ENCODE measurements at places on chromosomes 4 and X.

DNA sequence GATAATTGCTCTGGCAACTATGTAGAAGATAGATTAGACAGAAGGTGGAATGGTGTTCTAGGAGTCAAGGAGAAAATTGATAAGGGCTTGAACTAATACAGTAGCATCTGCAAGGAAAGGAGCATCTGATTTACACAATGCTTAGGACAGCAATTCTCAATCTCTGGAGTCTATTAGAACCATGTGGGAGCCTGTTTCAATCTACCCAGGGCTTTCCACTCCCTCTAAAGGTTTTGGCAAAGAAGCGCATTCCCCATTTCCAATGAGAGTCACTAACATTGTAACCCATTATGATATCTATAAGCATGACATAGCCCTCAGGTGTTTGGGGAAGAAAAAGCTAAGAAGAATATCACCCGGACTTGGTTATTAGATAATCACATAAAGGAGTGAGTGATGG, 168.2 kb downstream of the COL25A1 start:
- DNase-seq, result no peak

GRCh38 chr4:157045507-157046127, 30.3 kb upstream of the GLRB start:
- DNase-seq, result no peak

GRCh38 chr4:128307123-128307571, 19.5 kb upstream of the PGRMC2 start:
- no peak for DNase-seq

DNA sequence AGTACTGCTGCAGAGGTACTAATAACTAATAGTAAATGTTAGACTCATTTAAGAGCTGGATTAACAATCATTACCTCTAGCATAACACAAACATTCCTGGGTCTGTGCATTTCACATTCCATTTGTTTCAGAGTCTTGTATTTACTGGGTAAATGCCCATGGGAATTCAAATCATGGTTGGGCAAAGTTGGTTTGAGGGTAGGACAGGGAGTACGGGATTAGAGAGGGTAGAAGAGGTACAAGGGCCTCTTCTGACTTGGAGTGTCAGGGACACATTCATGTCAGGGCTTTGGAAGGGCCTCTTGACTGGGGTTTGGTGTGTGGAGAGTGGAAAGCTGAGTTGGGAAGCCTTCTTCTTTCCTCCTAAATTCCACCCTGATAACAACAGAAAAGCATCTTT, 65.9 kb downstream of the WWC2 start:
- DNase-seq, result no peak

DNA sequence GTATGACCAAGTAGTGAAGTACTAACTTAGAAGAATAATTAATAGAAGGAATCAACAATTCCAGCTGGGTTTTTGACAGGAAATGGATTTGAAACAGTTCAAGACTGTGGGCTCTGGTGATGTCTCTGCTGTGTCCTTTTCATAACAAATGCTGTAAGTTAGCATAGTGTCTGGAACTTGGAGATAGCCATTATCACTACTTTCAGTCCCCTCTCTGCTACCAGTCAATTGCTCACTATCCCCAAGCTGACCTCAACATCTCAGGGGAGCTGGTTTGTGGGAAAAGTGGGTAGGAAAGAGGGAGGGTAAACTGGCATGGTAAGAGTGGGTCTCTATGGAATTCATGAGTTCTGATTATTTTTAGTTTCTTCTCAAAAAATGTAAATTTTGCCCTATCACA, 231.4 kb upstream of the MID1 start:
- DNase-seq, result no peak

DNA sequence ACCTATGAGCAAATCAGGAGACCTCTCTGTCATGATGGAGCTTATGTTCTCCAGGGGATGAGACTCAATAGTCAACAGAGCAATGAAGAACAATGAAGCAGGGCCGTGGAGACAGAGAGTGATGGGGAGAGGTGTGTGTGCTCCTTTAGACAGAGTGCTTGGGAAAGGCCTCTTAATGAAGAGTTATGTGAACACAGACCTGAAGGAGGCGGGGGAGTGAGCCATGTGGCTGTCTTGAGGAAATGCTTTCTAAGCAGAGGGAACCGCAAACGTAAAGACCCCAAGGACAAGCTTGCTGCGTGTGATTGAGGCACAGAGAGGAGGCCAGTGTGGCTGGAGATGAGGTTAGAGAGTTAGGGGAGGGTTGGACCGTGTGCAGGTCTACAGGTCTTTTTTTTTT, 53.1 kb downstream of the CHRNA9 start:
- no peak for DNase-seq

DNA sequence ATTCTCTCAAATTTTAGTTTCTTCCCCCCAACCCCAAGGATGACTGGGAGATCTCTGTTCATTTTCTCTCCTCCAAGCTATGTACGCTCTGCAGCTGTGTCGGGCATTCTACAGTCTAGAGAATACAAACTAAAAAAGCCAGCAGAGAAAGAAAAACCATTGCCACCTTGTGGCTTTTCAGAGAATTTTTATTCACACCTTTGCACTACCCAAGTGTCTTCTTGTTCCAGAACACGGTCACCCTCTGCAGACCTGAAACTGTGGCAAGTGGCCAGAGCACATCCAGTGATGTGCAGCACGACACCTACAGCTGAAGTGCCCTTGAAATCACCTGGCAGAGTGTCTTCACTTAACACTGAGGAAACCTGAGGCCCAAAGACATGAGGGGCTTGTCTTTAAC, 68.6 kb downstream of the CHST7 start:
- no peak for DNase-seq

GRCh38 chr4:127309369-127310102, 323.2 kb upstream of the INTU start:
- no peak for DNase-seq

DNA sequence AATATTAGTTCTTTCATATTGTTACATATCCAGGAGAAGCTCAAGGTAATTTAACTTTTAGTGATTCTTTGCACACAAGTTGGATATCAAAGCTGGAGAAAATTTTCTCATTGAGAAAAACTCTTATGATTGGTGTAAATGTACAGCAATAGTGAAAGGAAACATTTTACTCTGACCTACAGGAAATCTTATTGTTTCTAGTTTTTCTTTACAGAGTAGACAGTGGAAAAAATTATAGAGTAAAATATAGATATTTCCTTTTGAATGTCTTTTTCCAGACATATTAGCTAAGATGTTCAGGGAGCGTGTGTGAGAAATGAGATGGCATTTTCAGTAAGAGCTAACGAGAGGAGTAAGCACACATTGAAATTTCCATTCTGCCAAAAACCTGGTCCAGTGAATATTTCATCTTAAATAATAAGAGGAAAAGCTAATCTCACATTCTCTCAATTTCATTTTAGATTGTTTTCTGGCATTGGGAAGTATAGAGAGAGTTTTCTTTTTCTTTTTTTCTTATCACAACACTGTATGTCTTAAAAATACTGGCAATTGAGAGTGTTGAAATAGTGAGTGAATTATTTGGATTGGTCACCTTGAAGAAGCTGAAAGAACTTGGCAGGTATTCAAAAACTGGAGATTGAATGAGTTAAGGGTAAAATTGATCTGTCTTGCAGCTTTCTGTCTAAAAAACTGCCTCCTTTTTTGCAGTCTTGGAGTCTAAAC, 15.6 kb upstream of the ATP8A1 start:
- no peak for DNase-seq

Data from stimulated activated CD8-positive, alpha-beta memory T cell treated with anti-CD3 and anti-CD28 coated beads, Interleukin-7, amount 100 ng/mL, for 24 hours (primary cell).